ENCODE measurements at places on chromosomes 12 and 14.

- peak; percentile 48 for DNase-seq
These were observed 6.8 kb upstream of the ASIC1 start for GRCh38 chr12:50050410-50051098.

GRCh38 chr14:99602054-99602787, 1.8 kb downstream of the CCDC85C start:
- DNase-seq, result no peak

GRCh38 chr14:76306131-76306530, 69.8 kb upstream of the ESRRB start:
- no peak for DNase-seq

DNA sequence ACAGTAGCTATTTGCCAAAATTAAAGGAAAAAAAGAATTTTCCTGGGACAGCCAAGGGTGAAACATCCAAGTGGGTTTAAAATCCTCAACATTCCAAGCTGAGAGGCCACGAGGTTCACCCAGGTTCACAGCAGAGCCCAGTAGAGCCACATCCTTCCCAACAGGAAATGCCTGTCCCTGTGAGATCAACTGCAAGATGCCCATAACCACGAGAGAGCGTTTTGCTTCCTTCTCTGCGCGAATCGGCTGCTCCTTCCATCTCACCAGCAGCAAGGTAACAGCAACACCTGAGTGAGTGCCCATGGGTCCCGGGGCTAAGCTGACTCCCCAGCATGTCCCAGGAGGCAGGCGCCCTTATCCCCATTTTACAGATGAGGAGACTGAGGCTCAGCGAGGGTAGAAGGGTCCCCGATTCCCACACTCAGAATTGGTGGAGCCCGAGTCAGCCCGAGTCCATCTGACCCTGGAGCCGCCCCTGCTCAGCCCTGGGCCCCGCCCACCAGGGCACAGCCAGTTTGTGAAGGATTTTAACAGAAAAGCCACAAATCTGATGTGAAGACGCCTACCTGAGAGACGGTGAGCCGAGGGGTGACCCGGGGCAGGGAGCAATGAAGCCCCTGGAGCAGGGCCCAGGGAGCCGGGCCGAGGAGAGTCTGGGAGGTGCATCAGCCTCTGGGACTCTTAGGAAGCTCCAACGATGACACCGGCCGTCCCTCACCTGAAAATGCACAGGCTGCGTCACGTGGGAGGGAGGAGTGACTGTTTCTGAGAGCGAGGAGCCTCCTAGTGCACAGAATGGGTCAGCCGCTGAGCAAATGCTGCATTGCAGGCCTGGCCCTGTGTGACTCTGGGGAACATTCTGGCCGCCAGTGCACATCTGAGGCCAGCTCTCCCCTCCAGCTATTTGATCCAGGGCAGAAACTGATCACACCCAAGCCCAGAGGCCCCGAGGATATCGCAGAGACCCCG, 236.9 kb upstream of the SFSWAP start:
- no peak for DNase-seq

GRCh38 chr12:95996034-95996658, at the start of gene HAL:
Gene HAL, minus strand, starts transcription at chr12:95996344. Its CDS starts 434 bp downstream, at chr12:95995910.
- no peak for DNase-seq

DNA sequence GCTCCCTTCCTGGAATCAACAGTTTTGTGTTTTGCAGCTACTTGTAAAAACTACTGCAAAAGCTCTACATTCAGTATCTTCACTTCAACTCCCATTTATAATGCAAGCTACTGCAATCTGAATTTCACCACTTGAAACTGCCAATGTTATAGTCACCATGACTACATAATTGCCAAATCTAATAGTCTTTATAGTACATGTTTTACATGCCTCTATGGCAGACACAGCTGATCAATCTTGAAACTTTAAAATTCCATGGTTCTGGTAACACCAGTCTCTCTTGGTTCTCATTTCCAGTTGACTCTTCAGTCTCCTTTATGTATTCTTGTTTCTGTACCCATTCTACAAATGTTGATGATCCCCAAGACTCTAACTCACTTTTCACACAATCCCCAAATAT, 185.9 kb downstream of the MED13L start:
- DNase-seq, result no peak

DNA sequence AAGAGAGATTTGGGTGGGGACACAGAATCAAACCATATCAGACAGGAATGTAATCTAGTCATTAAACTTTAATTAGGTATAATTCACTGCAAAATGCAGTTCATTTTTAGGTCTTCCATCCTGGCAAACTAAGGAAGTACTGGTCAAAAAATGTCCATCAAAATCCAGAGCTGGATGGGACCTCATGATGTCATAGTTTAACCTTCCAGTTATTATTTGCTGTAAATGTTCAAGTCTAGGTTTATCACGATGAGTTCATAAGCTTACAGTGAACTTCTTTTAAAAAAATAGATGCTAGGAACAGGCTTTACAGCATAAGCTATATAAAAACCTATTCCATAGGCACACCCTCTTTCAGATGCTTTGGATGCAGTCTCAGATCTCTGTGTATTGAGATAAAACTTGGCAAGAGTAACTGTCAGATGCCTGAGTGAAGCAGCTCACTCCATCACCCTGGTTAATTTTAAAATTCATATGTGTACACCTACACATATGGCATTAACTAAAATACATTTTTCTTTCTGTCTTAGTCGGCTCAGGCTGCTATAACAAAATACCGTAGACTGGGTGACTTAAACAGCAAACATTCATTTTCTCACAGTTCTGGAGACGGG, 7.9 kb downstream of the SSPN start:
- no peak for DNase-seq

- no peak for DNase-seq
These were observed 24.2 kb downstream of the YY1 start for GRCh38 chr14:100263141-100263540.

DNA sequence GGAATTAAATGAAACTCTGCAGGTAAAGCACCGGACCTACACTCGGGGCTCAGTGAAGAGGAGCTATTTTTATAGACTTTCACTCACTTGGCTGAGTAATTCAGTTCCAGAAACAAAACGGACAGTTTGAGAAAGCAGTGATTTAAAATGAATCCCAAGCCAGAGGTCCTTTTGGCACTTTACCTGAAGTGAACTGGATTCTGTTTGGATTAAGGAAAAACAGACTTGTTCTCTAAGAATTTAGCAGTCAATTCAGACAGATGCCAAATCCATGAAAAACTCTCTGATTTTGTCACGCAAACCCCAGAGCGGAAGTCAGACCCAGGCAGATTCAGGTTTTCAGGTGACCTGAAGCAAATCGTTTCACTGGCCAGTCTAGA, 4.9 kb upstream of the VASH1 start:
- DNase-seq, result no peak

DNA sequence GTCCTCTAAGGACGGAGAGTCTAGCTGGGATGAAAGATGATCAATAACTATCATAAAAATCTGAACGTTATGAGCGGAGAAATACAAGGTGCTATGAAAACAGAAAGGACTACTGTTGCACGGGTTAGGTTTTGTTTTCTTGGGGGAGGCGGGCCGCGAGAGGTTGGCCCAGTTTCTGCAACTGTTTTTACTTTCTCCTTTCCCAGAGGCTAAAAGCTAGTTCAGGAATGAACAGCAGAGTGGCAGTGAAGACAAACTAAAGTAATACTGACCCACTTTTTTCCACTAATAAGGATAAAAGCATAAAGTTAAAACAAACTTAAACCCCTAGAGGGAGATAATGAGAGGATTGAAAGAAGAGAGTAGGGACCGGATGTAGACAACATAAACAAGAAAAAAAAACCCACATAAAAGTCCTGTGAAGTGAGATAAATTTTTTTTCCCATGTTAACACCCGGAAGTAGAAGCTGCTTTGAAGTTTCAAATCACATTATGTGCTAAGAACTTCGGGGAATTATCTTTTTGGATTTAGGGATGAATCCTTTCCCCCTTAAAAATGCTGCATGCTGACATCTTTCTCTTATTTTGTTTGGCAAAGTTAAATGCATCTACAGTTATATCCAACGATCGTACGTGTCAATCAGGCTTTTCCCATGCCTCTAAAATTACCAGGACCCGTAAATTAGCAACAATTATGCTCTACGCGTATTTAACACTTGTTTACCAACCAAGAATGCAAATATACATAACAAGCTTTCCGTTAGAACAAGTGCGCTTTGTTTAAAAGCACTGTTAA, 1.0 kb upstream of the CDK17 start:
- DNase-seq, result no peak

DNA sequence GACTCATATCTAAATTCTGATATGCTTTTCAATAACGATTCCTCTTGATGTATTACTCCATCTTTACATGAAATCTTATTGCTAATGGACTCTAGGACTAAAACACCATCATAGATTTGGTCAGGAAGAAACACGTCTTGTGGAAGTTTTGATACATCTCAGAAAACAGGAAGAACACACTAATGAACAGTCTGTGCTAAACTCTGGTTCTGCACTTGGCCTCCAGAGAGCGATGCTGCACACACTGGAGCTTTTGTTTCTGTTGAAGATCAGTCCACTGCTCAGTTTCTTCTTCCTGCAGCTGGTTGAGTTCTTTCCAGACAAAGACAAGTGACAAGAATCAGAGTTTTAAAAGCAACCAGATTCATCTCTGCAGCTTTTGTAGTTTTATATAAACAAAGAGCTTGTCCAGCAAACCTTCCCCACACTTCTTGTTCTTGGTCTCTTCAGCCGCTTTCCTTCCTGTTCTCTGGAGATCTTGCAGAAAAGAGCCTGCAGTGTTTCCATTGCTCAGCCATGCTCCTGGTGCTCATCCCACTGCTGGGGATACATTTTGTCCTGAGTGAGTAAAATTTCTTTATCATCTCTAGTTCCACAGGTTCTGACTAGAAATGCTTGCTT, 229.1 kb upstream of the OR4E1 start:
- DNase-seq, result no peak

- DNase-seq, result no peak
These were observed 8.2 kb upstream of the ACVR1B start for GRCh38 chr12:51943346-51943745.

- no peak for DNase-seq
These were observed 4.9 kb upstream of the AQP6 start for GRCh38 chr12:49967777-49968250.

GRCh38 chr12:47414511-47414910, 291.3 kb downstream of the RPAP3 start:
- no peak for DNase-seq

- DNase-seq, result peak; percentile 15
These were observed 72.4 kb downstream of the TTC9 start for GRCh38 chr14:70714055-70714550.

GRCh38 chr14:79278286-79278797, 933.0 kb downstream of the DIO2 start:
- DNase-seq, result no peak

GRCh38 chr14:94136575-94137331, 7.3 kb upstream of the IFI27L2 start:
- DNase-seq, result no peak

- no peak for DNase-seq
These were observed 239.5 kb downstream of the GXYLT1 start for GRCh38 chr12:41905073-41905758.

GRCh38 chr12:106584104-106585064, 1.6 kb downstream of the RFX4 start:
- DNase-seq, result no peak

DNA sequence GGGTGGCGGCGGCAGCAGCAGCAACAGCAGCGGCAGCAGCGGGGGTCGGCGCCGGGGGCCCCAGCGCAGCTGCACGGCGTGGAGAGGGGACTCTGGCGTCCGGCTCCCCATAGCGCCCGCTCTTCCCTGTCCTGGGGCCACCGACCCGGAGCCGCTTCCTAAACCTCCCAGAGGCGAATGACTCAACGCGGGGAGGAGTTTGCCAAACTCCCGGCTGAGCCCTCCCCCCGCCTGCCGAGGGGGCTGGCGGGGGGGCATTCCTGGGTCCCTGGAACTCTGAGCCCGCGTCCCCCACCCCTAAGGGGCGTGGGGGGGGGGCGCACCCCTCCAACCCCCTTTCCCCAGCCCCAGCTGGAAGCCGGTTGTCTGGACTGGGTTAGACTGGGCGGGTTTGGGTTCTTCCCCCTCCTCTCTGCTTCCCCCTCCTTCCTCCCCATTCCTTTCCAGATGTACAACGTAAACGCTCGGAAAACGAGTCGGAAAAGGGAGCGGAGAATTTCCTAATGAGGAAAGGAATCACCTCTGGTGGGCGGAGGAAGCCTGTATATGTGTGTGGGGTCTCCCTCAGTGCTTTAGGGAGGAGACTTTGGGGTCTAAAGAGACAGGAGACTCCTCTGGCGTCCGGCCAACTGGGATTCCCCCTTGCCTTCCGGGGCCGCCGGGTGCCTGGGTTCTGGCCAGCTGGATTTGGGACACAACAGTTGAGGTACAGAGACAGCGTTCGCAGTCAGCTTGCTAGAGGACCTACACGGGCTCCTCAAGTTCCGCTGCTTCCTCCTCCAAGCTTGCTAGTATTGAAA, at the start of gene ITGA5:
Gene ITGA5 (minus strand): TSS at position 179 of the 800 bp plus-strand sequence. CDS start 68 bp downstream, at position 111.
- no peak for DNase-seq

DNA sequence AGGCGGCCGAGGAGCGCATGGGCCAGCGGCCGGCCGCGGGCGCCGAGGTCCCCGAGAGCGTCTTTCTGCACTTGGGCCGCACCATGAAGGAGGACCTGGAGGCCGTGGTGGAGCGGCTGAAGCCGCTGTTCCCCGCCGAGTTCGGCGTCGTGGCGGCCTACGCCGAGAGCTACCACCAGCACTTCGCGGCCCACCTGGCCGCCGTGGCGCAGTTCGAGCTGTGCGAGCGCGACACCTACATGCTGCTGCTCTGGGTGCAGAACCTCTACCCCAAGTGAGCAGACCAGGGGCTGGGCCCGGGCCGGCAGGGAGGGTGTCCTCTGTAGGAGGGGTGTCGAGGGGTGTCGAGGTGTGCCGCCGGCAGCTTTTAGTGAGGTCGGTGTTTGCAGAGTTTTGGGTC, 4.1 kb downstream of the TNFAIP2 start:
- no peak for DNase-seq

- no peak for DNase-seq
These were observed 2.8 kb downstream of the PAN2 start for GRCh38 chr12:56330936-56331490.

DNA sequence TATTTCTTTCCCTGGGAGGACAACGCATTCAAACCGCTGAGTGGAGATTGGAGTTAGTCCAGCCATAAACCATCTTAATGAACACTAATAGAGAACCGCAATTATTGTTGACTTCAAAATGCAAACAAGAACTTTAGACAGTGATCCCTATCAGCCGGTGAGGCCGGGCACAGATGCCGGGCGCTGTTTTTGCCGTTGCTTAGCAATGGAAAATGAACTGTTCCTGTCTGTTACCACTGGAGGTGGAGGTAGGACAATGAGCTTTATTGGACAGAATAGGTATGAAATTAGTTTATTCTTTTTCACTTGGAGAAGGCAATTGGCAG, 216.8 kb downstream of the TTC8 start:
- DNase-seq, result peak; percentile 77

DNA sequence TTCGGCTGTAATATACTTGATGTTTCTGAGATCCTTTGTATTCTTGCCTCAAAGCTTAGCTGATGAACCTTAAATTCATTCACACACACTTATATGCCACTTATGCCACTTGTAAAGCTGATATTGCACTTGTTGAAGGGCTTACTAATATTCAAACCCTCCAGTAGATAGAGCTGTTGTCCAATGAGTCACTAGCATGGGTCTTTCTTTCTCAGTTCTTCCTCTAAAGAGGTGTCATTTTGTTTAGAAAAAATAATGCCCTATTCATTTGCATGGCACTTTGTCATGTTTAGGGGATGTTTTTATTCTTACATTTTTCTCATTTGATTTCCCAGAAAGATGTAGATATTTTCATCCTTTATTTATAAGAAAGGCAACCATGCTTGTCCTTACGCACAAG, 56.4 kb downstream of the MON2 start:
- no peak for DNase-seq
